Activated CD8-positive, alpha-beta memory T cell treated with anti-CD3 and anti-CD28 coated beads for 1 hour (primary cell): ENCODE measurements at places on chromosomes 7 and 10.

- DNase-seq, result no peak
Measured at GRCh38 chr10:80371467-80371866, 14.9 kb downstream of the DYDC2 start.

DNA sequence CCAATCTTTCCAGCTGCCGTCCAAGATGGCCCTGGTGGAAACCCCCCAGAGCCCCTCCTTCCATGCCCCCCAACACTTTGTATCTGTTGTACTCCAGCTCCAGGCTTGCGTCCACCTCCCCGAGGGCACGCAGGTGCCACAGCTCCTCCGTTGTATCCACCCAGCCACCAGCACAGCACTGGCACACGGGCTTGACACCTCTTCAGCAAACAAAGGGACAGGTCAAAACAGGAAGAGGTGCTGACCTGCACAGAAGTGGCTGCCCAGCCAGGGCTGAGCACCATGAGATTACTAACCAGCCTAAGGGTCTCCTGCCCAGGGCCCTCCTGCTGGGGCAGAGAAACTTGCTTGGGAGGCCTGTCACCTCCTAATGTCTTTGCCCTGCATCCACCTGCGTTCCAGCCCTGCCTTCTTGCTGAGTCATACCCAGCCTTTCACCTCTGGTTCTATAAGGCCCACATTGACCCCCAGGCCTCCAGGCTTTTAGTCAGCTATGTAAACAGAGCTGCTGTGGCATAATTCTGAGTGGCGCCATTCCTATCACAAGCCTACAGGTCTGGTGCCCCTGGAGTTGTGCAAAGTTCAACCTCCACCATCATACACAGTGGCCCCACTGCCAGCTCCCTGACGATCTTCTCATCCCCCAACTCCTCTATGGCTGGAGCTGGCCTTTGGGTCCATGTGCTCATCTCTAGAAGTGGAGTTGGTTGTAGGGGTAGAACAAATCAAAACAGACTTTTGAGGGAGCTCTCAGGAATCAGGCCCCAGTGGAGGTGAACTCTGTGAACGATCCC is 20.9 kb downstream of the SLC29A3 start:
- DNase-seq, result no peak

- DNase-seq, result peak; percentile 38
Measured at GRCh38 chr7:128405471-128406313, 4.1 kb downstream of the IMPDH1 start.

DNA sequence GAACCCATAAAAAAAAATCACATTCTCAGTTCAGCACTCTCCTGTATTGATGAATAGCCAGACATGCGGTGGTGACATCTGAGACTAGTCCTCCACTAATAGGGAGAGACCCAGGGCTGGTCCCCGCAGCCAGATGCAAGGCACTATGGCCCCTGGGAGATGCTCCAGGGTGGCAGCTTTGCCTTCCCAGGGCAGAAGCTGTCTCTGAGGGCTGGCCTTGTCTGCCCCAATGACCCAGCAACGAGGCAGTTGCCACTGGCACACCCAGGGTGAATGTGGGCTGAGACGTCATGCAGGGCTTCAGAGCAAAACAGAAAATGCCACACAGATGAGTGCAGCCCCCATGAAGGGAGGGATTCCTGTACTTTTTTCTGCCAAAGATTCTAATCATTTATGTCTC is 50.1 kb upstream of the GDF10 start:
- DNase-seq, result no peak

GRCh38 chr7:37040330-37040729 is 316.0 kb upstream of the AOAH start:
- DNase-seq, result no peak

DNA sequence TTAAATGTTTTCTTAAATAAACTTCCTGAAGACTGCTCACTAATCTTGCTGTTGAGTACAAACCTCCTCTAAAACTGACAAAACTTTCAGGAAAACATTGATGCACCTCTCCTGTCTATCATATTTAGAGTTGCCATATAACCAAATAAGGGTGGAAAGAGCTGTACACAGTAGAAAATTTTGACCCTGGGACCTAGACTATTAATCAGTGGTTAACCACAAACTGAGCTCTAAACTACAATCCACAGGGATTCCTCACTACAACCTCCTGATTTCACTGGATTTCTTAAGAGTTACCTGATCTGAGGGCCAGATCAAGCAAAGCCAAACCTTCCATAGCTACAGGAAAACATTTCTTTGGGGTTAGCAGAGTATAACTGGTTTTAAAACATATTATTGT is 39.9 kb upstream of the WNT16 start:
- no peak for DNase-seq

GRCh38 chr10:93566435-93567276 is at the start of gene FFAR4:
TSS of gene FFAR4 (plus strand) at chr10:93566665. CDS start at chr10:93566721, 56 bp downstream.
- no peak for DNase-seq

DNA sequence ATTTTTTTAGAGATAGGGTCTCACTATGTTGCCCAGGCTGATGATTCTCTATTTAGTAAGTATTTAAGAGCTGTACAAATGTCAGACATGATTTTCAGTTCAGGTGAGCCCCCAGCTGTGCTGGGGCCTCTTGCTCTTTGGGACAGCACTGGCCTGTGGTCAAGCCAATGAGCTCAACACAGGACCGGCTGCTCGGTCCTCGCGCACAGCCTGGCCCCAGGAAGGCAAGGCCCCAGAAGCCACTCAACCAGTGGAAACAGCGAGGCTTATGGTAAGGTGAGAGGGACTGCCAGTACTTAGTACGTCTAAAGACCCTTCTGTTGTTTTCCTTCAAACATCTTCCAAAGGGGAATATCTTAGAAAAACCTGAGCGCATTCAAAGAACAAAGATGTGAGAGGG is 211.8 kb downstream of the SKIDA1 start:
- no peak for DNase-seq

DNA sequence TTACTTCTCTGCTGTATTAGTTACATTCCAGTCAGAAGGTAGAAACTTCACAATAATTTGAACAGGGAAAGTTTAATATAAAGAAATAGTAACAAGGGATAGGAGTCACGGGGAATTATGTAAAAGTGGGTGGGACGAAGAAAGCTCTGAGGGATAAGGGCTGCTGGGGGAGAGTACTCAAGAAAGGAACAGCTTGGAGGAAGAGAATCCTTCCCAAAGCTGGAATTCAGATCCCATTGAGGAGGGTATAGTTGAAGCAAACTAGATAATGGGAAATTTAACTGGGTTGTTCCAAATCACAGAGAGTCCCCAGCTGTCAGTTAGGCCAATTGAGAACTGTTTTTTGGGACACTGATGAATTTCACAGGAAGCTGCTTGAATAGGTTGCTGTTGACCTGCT is 53.2 kb upstream of the MACC1 start:
- no peak for DNase-seq

DNA sequence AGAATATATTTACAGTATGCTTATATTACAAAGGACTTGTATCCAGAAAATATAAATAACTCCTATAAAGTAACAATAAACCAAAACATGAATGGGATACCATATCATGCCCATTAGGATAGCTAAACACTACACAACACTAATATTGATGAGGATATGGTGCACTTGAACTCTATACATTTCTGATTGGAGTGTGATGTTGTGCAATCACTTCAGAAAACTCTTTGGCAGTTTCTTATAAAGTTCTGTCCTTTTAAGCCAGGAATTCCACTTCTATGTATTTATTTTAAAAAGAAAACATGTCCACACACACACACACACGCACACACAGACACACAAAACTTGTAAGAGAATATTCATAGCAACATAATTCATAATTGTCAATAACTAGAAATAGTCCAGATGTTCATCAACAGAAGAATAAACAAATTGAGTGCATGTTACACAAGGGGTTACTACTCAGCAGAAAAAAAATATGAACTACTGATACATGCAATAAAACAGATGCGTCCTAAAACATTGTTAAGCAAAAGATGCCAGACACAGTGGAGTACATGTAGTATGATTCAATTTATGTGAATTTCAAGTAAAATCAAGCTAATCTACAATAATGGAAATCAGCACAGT is 416.0 kb downstream of the PLXDC2 start:
- DNase-seq, result no peak

DNA sequence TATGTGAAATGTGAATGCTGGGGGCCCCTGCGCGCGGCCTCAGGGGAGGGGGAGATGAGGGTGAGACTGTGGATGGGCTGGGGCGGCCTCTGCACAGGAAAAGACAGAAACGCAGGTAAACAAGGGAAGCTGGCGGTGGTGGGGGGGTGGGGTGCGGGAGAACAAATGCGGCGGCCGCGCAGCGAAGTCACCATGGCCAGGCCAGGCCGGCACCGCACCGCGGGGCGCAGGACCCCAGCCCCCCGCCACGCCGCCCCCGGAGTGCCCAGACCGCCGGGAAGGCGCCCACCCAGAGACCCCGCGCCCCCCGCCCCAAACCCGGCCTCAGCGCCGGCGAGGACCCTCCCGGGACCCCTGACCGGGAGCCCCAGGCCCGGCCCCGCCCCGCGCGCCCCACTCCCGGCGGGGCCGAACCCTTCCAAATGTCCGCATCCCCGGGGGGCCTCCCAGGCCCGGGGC is 14.5 kb upstream of the DNAAF5 start:
- DNase-seq, result no peak

GRCh38 chr7:3688071-3688470 is 387.0 kb downstream of the SDK1 start:
- DNase-seq, result no peak

GRCh38 chr7:99392659-99393354 is 15.6 kb downstream of the PDAP1 start:
- peak; percentile 69 for DNase-seq

GRCh38 chr7:17298840-17299482 is 509 bp downstream of the AHR start:
- peak; percentile 35 for DNase-seq

GRCh38 chr10:43134126-43134905 is 3.9 kb upstream of the CSGALNACT2 start:
- DNase-seq, result no peak

DNA sequence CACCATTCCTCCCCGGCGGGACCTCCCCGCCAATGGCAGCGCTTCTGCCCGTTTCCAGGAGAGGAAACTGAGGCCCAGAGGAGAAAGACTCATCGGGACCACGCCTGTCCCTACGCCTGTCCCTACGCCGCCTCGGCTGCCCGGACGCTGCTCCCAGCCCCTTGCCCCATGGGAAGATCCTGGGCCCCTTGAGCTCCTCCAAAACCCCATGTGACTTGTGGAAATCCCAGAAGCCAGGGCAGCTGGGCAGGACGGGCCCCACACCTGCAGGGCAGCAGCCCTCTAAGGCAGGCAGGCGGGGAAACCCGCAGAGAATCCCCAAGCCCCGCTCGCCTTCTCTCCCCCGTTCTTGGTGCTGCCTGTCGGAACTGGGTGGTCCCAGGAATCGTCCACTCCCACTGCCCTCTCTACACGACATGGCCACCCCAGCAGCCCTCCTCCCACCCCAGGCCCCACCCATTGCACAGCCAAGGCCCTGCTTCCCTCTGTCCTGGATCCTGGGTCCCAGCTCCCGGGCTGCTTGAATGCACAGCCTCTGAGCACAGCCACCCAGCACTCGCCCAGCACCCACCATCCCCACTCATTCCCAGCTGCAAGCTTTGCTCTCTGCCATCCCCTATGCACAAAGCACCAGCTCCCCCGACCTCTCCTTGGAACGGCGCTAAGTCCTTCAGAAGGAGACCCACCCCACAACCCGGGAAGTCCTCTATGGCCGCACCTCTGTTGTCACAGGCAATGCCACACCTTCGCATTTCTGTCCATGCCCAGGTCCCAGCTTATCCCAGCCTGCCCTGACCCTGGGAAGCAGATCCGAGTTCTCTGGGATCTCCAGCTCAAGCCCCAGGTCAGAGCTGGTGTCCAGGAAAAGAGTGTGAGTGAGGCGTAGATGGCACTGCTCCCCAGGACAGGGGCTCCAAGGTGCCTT is 50.6 kb downstream of the SLC29A4 start:
- no peak for DNase-seq

DNA sequence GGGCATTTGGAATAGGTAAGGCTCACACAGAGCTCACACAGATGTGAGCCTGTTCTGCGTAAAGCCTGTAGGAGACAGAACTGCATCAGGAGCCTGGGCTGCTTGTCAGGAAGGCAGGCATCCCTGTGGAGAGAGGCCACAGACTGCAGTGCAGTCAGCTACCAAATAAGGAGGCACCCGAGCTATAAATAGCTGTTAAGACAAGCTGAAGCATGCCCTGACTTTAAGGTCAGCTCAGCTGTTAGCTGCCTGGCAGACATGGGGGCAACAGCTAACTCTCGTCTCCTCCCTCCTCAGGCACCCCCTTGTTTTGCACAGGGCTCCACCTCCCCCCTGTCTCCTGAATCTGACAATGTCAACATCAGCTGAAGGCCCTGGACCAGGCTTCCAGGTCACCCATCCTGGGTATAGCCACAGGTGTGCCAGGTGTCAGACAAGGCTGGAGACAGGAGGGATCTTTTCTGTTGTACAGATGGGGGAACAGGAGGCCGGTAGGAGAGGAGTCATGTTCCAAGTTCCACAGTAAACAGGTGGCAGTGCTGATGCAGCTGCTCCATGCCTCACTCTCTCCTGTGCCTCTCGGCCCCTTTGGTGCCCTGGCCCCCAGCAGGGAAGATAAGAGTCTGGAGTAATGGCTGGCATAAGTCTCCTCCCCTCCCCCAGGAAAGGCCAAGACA is 27.6 kb upstream of the MKRN1 start:
- no peak for DNase-seq

DNA sequence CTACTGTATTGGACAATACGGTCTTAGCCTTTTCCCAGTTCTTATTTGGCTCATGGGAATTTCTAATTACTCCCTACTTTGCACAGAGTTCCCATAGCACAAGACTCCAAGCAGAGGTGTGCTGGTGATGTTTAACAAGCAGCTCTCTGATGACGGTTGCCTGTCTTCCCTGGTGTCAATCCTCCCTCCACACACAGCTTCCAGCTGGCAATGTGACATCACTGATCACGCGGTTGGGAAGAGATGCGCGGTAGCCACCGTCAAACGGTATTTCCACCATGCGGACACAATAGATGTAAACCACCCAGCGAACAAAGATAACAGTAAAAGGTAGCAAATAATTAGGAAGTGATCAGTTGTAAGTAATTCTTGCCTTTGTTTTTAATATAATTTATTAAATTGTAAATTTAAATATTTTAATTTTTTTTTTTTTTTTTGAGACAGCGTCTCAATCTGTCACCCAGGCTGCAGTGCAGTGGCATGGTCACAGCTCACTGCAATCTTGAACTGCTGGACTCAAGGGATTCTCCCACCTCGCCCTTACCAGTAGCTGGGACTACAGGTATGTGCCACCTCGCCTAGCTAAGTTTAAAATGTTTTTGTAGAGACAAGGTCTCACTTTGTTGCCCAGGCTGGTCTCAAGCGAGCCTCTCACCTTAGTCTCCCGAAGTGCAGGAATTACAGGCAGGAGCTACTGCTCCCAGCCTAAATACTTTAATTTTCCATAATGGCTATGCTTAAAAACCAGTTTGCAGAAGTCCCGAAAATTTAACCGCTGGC is 36.3 kb upstream of the IL15RA start:
- DNase-seq, result no peak

- no peak for DNase-seq
Measured at GRCh38 chr10:80164596-80164995, 32.1 kb downstream of the PLAC9 start.

GRCh38 chr10:86306628-86307278 is 59.8 kb downstream of the GRID1 start:
- no peak for DNase-seq

DNA sequence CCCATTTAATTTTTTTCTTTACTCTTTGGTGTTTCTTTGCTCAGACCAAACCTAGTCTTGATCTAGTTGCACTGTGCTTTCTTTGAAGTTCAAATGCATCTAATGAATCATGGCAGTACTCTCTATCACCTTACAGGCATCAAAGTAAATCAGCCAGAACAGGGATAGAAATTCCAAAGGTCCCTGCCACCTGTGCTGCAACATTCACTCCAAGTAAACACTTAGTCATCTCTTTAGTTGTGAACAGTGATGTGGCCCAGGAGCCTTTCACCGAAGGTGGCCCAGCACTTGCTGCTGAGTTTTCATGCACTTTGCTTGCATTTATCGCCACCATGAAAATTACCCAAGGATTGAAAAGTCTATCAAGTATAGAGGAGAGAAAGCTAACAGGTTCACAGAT is 314.1 kb upstream of the ETV1 start:
- no peak for DNase-seq
